AG09309 (cell line): ENCODE measurements at places on chromosomes 3 and 15.
A peak's percentile ranks its signal among the peaks of the same experiment; 100 is the strongest.

DNA sequence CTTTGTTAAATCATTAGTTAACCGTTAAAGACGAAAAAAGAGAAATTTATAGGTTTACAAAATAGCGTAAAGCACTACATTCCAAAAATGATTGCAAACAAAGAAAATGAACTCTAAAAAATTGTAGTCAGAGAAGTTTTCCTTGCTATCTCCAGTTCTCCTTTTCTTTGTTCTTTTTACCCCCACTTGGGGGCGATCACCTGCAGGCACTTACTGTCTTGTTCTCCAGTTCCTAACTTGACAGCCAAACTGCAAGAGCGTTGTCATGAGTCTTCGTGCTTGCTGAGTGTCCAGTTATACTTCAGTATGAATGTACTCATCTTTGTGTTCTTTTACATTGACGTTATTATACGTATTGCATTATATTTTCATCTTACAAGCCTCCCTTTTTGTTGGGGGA is 54.5 kb downstream of the CHD2 start:
- DNase-seq, result no peak

- DNase-seq, result no peak
Observed at GRCh38 chr15:52255008-52255407, 40.6 kb downstream of the MYO5C start.

DNA sequence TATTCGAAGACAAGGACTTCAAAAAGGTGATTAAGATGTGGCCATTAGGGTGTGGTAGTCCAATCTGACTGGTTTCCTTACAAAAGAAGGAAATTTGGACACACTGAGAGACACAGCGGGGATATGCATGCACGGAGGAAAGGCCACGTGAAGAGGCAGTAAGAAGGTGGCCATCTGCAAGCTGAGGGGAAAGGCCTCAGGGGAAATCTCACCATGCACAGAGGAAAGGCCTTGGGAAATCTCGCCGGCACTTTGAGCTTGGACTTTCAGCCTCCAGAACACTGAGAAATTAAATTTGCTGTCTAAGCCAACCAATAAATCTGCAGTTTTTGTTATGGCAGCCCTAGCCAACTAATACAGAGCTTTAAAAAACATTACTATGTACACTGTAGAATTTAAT is 78.8 kb downstream of the DLG1 start:
- DNase-seq, result no peak

GRCh38 chr15:78149068-78149804 is at the start of gene IDH3A:
TSS of gene IDH3A (plus strand) at chr15:78149362. CDS start at chr15:78149404, 42 bp downstream.
- DNase-seq, result peak; percentile 68
